HFFc6 (cell line): ENCODE measurements at places on chromosomes 6 and 20.

- no peak for DNase-seq
Measured at GRCh38 chr20:50759678-50760077, 28.3 kb downstream of the PARD6B start.

- no peak for DNase-seq
Measured at GRCh38 chr20:41137614-41138474, 501 bp downstream of the PLCG1 start.

DNA sequence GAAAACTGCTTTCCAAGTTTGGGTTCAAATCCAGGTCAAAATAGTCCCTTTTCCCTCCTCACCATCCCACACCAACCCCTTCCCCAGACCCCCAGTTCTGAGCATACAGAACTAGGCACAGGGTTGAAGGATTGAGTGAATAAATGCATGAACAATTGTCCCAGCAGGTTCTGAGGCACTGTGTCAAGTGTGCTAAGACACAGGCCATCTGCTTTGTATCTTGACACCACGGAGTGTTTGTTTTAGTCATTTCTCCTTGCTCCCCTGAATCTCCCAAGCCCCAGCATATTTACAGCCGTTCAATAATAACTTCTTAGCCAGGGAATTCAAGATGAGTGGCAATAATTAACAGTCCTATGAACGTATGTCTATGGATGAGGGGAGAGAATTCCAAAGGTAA is 102.8 kb upstream of the JARID2 start:
- no peak for DNase-seq

DNA sequence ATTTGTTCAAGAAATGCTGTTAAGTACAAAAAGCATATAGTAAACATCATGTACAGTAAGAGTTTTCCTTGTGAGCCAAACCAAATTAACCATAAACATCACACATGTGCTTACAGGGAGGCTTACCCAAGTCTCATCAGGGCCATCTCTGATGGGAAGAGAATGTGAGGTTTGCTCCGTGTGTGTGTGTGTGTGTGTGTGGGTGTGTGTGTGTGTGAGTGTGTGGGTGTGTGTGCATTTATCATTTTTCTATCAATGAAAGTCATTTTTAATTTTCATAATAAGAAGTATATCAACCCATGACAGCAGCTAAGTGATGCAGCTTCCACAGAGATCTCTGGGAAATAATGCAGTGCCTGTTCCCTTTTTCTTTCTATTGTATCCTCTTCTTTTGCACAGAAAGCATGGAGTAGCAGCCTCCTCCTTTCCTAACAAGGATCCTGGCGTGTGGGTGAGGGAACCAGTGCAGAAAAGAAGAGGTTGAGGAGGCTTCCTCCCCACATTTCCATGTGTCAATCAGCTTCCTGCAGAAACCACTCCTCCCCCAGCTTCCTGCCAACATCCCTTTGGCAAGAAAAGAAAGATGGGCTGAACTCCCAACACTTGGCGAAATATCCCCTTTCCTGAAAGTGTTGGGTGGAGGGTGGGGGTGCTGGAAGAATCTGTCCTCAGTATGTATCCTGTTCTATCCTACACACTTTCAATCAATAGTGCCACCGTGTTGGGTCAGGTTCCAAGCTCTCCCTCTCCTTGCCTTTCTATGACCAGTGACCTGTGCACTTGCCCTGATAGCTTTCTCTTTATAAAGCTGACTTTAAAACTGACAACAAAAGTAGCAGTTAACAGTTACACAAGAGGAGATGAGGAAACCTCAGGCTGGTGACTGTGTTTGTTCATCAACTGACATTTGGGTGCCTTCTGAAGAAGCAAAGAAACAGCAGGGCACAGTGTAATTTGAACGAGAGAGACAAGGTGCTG is 251.8 kb upstream of the CITED2 start:
- DNase-seq, result no peak

- peak; percentile 68 for DNase-seq
Measured at GRCh38 chr6:134814076-134814695, 135.7 kb downstream of the ALDH8A1 start.

DNA sequence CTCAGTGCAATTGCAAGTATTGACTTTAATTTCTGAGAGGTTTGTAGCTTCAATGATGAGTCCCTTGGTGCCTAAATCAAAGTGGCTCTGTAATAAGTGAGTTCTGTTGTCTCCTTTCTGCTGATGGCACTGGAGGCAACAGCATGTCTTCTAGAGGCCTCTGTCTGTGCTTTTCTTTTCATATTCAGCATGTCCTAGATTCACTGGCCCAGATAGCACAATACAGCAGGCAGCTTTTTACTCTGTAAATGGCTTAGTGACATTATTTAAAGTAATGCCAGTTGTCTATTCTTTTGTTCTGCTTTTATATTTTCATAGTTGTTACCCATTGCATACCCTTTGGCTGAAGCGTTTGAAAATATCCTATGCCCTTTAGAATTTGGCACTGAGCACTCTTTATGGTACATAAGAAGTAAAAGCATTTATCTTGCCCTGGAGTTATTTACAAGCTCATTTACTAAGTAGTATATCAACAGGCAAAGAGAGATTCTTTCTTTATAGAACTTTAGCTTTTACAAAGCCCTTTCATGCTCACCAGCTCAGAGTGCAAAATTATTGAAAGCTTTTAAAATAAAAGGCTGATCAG is 271.5 kb upstream of the KCNQ5 start:
- DNase-seq, result no peak

GRCh38 chr20:62835931-62836861 is 19.3 kb downstream of the COL9A3 start:
- DNase-seq, result no peak

DNA sequence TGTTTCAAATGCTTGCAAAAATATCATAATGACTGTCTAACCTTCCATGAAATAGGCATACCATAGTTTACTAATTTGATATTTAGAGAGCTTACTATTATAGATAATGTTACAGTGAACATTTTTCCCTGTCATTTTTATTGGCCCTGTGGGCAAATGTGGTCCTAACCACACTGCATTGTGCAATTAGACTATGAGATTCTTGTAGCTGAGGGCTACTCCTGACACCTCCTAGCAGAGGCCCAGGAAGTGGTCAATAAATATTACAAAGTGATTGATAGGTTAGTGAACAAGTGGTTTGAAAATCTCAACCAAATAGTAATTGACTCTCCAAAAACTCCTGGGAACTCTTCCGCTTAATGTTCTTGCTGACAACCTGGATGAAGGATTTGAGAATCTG is 160.5 kb upstream of the KCNG1 start:
- no peak for DNase-seq

DNA sequence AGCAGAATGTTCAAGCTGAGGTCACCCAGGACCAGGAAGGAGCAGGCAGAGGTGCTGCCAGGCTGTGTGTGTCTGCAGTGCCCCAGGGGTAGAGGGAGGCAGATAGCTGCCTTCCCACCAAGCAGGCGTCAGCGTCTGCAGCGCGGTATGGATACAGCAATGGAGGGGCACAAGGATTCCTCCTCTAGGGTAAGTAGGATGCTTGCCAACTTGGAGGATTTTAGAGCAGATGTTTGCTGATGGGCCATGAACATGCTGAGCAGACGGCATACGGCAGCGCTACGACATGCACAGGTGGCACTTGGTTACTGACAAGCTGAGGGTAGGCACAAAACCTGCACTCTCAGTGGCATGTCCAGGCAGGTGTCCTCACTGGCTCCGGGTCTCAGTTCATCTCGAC is 48.1 kb downstream of the PSMG4 start:
- DNase-seq, result no peak

DNA sequence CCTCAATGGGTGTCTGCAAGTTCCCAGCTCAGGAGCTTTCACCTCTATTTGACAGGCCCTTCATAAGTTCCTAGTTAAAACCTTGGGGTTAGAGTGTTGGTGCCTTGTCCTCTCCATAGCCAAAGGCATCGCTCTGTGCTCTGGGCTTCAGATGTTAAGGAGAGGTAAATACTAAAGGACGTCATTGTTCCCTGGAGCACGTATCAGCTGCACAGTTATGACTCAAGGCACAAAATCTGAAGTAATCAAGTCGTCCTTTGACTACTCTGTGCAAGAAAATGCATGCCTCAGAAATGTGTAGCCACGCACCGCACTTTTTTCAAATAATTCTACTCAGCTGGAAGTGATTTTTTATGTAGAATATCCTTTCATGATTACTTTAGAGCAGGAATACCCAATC is 240.8 kb upstream of the QKI start:
- DNase-seq, result no peak

GRCh38 chr20:35473684-35474083 is 18.3 kb downstream of the CEP250 start:
- no peak for DNase-seq

GRCh38 chr6:167705211-167705750 is 121.4 kb upstream of the AFDN start:
- DNase-seq, result no peak

- DNase-seq, result no peak
Measured at GRCh38 chr6:158389193-158389919, 77.1 kb downstream of the TULP4 start.

DNA sequence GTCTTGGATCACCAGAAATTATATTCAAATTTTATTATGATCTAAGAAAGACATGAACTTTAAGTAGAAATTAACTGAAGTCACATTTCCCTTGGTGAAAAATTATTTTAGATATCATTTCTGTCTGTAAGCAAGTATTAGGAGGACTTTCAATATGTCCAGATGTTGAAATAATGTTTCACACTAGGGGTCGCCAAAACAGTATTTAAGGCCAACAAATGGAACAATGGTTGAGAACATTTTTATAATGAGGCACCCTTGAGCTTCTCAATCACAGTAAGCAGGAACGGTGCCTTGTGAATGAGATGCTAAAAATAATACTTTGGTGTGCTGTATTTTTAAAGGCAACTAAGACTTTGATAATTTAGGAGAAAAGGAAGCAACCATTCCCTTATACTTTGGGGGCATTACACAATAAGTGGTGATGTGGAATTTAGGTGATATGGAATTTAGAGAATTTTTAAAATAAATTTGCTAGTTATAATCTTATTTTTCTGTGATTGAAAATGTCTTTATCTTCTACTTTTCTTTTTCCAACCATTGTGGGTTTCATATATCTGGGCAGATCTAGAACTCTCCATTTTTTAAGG is 9.6 kb upstream of the SF3B5 start:
- peak; percentile 74 for DNase-seq

- peak; percentile 17 for DNase-seq
Measured at GRCh38 chr6:138467901-138468300, 31.4 kb downstream of the NHSL1 start.

GRCh38 chr6:37864250-37864649 is 44.7 kb downstream of the ZFAND3 start:
- no peak for DNase-seq

- DNase-seq, result no peak
Measured at GRCh38 chr6:134740027-134740373, 209.9 kb downstream of the ALDH8A1 start.

GRCh38 chr20:49594143-49594930 is 26.4 kb upstream of the PTGIS start:
- peak; percentile 36 for DNase-seq

DNA sequence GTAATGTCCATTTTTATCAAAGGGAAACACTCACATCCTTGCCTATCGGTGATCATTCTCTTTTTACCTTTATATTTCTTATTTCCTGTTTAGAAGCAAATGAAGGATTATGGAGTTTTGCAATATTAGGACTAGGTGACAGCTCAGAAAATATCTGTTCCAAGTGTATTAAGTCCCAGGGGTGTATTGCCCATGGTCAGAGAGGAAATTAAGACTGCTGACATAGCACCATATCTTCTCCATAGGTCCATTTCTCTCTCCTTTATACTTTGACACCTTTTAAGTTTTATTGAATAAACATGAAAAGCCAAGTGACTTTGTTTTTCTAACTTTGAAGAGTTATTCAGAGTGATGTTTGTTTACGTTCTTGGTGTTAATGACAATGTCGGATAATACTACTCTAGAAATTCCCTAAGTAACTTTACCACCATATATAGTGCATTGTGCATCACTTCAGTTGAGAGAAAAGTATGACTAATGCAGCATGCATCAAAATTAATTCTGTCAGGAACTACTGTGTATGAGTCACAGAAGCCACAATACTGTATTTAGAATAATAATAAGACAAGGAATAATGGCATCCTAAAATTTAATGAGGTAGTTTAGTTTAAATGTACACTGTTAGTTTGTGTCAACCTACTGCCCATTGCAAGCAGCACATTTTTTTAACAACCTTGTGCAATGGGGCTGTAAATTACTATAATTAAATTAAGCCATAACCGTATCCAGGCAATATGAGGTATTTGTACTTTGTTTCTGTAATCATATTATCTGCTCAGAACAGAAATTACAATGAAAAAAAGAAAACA is 474.4 kb upstream of the RNF217 start:
- DNase-seq, result no peak

DNA sequence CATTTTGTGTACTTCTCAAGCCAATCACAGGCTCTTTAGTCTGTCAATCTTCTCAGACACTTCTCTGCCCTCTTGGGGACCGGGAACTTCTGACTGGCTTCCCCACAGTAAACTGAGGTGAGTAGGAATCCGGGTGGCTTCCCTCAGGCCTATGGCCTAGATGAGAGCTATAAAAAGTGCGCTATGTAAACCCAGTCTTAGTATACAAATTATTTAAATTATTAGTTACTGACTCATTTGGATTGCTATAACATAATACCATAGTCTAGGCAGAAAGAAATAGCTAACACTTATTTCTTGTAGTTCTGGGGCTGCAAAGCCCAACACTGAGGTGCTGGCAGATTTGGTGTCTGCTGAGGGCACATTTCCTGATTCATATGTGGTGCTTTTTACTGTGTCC is 109.2 kb upstream of the MCHR2 start:
- peak; percentile 9 for DNase-seq

GRCh38 chr20:57074386-57074785 is 192.1 kb downstream of the BMP7 start:
- no peak for DNase-seq

DNA sequence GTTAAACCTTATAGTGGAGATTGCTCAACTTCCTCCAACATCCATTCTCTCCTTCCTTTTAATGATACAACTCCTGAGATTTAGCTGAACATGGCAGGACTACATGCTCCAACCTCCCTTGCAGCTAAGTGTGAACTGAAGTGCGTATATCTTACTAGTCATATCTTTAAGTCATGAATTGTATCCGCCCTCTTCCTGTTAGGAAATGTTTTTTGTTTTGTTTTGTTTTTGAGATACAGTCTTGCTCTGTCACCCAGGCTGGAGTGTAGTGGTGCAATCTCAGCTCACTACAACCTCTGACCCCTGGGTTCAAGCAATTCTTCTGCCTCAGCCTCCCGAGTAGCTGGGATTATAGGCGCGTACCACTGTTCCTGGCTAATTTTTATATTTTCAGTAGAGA is 8.8 kb upstream of the OSTM1 start:
- no peak for DNase-seq

- no peak for DNase-seq
Measured at GRCh38 chr6:3421143-3421542, 35.7 kb downstream of the SLC22A23 start.

DNA sequence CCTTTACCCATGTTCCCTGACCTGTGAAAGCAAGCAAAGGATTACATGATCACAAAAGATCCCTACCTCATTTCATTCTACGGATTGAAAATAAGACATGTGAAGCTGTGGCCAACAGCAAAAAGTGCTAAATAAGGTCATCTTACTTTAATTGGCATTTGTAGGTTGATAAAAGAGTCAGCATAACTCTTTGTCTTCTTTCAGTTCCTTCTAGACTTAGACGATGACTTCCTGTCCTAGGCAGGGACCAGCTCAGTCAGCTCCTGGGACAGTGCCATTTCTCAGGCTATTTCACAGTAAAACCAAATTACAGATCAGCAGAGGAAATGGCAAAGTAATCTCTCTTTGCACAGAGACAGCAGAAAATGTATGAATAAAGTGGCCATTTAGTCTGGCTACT is 480.7 kb downstream of the RFPL4B start:
- peak; percentile 2 for DNase-seq

GRCh38 chr6:26329763-26330511 is 35.1 kb upstream of the BTN3A2 start:
- DNase-seq, result peak; percentile 64

GRCh38 chr6:105804000-105804399 is 282.1 kb upstream of the PRDM1 start:
- no peak for DNase-seq
